Cardiac muscle cell (in vitro differentiated cells and primary cell): ENCODE measurements at places on chromosomes 2 and 18. TPM values are rescaled to one million over a fixed set of nuclear protein-coding genes. Genes with fewer than 3 reads are reported as not detected.

Gene ALPG
- not detected in 2 replicates for total RNA-seq

Gene ANKRD30BL
- 0.14 and 0.71 TPM in 2 replicates for total RNA-seq

Gene MEP1B
- total RNA-seq: 0.04 and 0.09 TPM in 2 replicates

Gene IFIH1
- total RNA-seq: 0.06 and 0.07 TPM in 2 replicates

Gene DSC2
- 14.9 and 19.0 TPM in 2 replicates for total RNA-seq

Gene LIMS2
- total RNA-seq: 23.2 and 32.9 TPM in 2 replicates

Gene PID1
- total RNA-seq: 0.42 and 1.6 TPM in 2 replicates

Gene PRSS56
- total RNA-seq: not detected in 2 replicates

Gene POTEI
- total RNA-seq: 1.2 and 2.4 TPM in 2 replicates

Gene LCT
- 0.03 TPM in 1 of 2 replicates, not detected in the other for total RNA-seq

Gene ST6GAL2
- 0.57 and 1.2 TPM in 2 replicates for total RNA-seq

Gene UGT1A10
- not detected in 2 replicates for total RNA-seq

Gene FBXO15
- total RNA-seq: 1.3 and 3.5 TPM in 2 replicates

Gene IL1B
- not detected in 2 replicates for total RNA-seq

Gene HNMT
- total RNA-seq: 3.4 and 5.6 TPM in 2 replicates

Gene RIT2
- not detected in 2 replicates for total RNA-seq

Gene NT5C1B
- total RNA-seq: not detected in 2 replicates

Gene KANSL3
- 56.8 and 59.2 TPM in 2 replicates for total RNA-seq

Gene RRM2
- total RNA-seq: 14.0 and 20.7 TPM in 2 replicates

Gene PLEK
- total RNA-seq: not detected in 2 replicates

Gene RAD51AP2
- total RNA-seq: 0.04 and 0.12 TPM in 2 replicates

Gene SIX3
- not detected in 2 replicates for total RNA-seq

Gene ARHGEF4
- total RNA-seq: 38.3 and 82.2 TPM in 2 replicates

Gene APOB
- 0.07 and 0.15 TPM in 2 replicates for total RNA-seq

Gene UGT1A7
- not detected in 2 replicates for total RNA-seq

Gene TLX2
- 0.06 TPM in 1 of 2 replicates, not detected in the other for total RNA-seq

Gene SPRED2
- 11.7 and 14.7 TPM in 2 replicates for total RNA-seq

Gene KCNJ3
- total RNA-seq: 1.9 and 3.3 TPM in 2 replicates

Gene HOXD12
- total RNA-seq: not detected in 2 replicates
